ENCODE measurements at places on chromosomes 16 and 17.

- DNase-seq, result no peak
Observed at GRCh38 chr17:30332057-30332542, 1.8 kb downstream of the TMIGD1 start.

GRCh38 chr16:85037050-85037410 lies 9.4 kb downstream of the KIAA0513 start:
- DNase-seq, result no peak

- no peak for DNase-seq
Observed at GRCh38 chr17:66091445-66092080, 100.4 kb downstream of the CEP112 start.

GRCh38 chr17:80929449-80929848 lies 62.2 kb upstream of the CHMP6 start:
- DNase-seq, result no peak

DNA sequence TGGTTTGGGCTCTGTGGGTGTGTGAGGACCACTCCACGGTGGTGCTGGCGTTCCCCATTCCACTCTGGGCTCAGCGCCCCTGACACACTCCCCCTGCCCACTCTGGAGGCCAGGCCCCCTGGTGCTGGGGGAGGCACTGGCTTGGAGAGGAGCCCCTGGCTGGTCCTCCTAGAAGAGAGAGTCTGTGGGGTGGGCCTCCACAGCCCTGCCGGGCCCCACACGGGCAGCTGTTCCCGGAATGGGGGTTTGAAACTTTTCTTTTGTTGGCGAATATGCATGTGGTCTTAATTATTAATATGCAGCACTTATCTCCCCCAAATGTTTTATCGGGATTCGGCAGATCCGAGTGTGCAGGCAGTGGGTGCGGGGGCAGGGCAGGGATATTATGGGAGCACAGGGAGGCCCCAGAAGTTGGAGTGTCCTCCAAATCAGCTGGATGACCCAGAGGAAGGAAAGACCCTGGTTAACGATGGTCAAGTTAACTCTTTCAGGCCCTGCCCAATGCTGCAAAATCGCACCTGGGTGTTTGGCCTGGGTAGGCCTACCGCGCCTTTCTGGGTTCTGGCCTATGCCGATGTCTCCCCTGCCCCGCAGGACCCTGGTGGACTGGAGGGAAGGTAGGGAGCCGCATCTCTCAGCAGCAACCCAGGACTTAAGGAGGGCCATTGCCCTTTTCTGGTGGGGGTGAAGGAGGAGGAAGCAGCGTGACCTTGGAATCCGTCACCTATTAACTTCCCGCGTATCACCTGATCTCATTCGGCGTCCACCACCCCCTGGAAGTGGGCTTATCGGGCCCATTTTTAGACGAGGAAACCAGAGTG lies 36.0 kb downstream of the TMEM235 start:
- DNase-seq, result no peak

GRCh38 chr17:58537266-58537665 lies 22.8 kb upstream of the MTMR4 start:
- no peak for DNase-seq

DNA sequence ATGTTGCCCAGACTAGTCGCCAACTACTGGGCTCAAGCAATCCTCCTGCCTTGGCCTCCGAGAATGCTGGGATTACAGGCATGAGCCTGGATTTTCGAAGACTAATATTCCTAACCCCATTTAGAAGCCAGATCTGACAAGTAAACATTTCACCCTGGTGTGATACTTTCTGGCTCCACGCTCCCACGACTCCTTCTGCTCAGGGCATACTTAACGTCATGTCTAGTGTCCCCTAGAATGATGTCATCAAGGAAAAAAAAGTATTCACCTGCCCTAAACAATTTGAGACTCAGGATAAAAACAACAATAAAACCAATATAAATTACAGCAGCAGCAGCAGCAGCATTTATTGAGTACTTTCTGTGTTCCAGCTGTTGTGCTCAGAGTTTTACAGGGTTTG lies 13.2 kb downstream of the ITGB3 start:
- DNase-seq, result no peak
